ENCODE measurements at places on chromosomes 11 and 22.
A peak's percentile ranks its signal among the peaks of the same experiment; 100 is the strongest.

- DNase-seq: peak; percentile 89
Measured at GRCh38 chr11:406796-407650, 7.8 kb downstream of the SIGIRR start.

- DNase-seq: no peak
Measured at GRCh38 chr22:29907753-29908515, 25.0 kb downstream of the MTMR3 start.

GRCh38 chr22:30183861-30184278 lies 62.7 kb downstream of the LIF start:
- no peak for DNase-seq

- DNase-seq: no peak
Measured at GRCh38 chr11:94023856-94024255, 2.7 kb downstream of the HEPHL1 start.

DNA sequence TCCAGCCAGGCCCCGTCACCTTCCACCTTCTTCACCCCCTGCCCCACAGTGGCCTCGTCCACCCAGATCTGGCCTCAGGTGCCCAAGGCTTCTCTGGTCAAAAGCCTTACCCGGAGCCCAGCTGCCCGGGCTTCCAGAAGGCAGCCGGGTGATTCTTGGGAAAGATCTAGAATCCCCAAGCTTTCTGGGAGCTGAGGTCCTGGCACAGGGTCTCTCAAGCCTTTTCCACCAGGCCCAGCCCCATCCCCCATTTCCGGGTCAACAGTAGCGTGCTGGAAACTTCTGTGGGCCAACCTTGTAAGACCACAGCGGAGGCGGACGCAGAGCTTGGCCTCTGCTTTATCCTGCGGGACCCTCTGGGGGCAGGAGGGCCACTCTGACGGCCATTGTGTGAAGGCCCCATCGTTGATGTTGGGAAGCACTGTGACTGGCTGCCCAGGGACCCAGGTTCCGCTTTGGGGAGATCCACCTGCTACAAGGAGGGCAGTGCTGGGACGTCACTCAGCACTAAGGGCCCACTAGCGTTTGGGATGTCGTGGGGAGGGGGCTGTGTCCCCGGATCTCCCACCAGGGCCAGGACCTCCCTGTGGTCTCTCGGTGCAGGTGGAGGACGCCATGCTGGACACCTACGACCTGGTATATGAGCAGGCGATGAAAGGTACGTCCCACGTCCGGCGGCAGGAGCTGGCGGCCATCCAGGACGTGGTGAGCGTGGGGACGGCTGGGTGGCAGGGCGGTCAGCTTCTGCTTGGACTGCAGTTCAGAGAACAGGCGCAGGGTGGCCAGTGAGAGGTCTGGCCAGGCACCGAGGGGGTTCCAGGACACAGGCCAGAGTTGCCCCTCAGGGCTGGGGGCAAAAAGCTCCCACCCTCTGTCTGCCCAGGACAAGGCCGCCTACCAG lies 11.5 kb downstream of the TSPAN32 start:
- no peak for DNase-seq

- peak; percentile 27 for DNase-seq
Measured at GRCh38 chr22:46043816-46044620, 67.1 kb upstream of the WNT7B start.

- DNase-seq: no peak
Measured at GRCh38 chr11:2572491-2573239, 127.1 kb downstream of the KCNQ1OT1 start.

GRCh38 chr11:95565724-95566141 lies 223.8 kb downstream of the FAM76B start:
- no peak for DNase-seq

- DNase-seq: no peak
Measured at GRCh38 chr11:93032580-93032979, 63.1 kb downstream of the MTNR1B start.

DNA sequence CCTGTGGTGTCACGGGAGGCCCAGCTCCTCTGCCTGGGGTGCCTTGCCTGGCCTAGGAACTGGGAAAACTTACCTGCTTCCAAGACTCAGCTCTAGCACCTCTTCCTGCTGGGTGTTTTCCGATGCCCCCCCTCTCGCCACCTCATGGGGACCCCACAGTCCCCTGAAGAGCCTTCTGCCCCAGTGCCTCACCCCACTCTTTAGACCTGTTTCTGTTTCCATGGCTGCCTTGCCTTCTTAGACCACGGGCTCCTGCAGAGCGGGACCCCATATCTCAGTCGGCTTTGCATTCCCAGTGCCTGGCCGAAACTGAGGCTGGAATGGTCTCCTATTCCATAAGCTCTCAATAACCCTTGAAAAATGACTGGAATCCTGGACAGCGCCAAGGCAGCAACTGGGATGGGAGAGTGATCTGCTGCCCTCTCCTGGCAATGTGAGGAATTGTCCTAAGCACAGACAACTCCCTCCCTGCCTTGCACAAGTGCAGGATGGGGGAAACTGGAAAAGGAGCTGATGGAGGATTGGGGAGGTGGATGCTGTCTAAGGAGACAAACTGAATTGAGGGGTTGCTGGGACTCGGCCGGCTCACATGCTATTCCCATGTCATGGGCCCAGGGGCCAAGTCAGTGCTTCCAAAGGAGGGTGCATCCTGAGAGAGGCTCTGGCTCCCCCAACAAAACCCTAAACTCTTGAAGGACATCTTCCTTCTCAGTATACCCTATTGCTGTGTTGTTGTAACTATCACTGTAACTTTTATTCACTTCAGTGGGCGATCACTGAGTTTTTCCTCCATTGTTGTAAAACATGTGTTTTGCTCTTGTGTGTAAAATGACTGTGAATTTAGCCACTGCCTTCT lies 26.6 kb upstream of the IL17RA start:
- peak; percentile 35 for DNase-seq

- DNase-seq: no peak
Measured at GRCh38 chr11:71148716-71149115, 103.7 kb downstream of the SHANK2 start.

DNA sequence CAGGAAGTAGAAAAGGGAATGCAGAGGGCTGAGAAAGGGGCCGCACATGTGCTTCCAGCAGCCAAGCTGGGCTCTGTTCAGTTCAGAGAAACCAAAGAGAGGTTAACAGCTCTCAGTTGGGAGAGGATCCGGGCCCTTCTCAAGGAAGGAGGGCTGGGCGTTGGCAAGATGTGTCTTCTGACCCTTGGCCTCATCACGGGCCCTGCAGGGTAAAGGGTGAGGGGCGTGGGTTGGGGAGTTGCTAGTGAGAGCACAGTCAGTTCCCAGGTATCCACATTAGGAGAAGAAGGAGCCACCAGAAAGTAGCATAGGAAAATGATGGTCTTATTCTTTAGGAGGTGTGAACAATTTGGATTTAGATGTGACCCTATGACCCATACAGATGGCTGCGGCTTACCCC lies 73.0 kb downstream of the OSBP2 start:
- DNase-seq: no peak

DNA sequence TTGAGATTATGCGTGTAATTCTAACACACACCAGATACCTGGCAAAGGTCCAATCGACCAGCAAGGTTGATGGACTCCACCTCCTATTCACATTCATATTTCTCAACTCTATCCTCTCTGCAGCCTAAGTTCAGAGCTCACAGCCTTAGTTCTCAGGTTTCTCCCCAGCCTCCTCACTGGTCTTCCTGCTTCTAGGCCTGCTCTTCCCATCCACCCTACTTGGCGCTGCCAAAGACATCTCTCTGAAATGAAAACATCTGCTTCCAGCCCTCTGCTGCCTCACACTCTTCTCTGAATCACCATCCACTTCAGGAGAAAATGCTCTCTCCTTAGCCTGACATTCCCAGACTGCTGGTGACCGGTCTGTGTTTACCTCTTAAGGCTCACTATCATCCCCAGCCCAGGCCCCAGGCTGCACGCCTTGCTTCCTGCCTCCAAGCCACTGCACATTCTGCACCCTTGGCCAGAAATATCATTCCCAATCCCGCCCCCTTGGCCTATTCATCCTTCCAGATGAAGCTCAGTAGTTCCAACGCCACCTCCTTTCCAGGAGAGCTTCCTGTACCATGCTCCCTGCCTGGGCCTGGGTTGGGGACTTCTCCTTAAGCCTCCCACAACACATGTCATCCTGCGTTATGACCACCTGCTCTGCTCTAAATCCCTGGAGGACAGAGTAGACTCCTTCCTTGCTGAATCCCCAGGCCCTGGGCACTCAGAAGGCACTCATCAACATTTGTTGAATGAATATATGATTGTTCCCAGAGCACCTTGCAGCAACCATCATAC lies 3.5 kb downstream of the ARRB1 start:
- no peak for DNase-seq

GRCh38 chr11:78386215-78386941 lies 31.2 kb downstream of the GAB2 start:
- DNase-seq: no peak

DNA sequence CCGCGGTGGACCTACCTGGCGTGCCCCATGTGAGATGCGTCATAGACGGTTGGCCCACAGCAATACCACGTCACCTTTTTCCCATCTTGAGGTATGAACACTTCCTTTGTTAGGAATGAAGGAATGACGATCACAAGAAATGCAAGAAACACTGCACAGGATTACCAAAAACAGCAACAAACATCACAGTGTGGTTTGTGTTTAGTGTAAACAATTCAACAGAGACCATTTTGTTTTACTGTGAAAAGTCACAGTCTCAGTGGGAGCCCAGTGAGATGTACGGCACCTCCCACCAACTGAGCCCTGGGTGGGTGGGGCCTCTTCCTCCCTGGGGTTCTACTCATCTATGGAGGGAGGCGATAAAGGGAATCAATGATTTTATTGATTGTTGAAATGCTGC lies 16.3 kb downstream of the CARS1 start:
- no peak for DNase-seq
